ENCODE measurements at places on chromosomes 2 and 18. TPM values are rescaled to one million over a fixed set of nuclear protein-coding genes. Genes with fewer than 3 reads are reported as not detected.

Gene GAL3ST2
- polyA plus RNA-seq, result 0.15 TPM

DNA sequence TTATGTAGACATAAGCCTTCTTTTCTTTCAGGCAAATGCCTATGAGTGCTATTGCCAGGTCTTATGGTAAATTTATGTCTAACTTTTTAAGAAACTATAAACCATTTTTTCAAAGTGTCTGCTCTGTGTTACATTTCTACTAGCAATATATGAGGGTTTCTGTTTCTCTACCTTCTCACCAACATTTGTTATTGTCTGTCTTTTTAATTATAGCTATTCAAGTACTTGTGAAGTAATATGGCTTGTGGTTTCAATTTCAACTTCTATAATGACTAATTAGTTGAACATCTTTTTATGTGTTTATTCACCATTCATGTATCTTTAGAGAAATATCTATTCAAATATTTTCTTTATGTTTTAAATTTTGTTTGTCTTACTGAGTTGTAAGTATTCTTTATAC is 213.1 kb upstream of the MC4R start:
- no peaks in the 10 kb centered on the region for H3K27me3 ChIP-seq
- no peaks in the 10 kb centered on the region for H3K36me3 ChIP-seq
- DNase-seq, result no peak
- H3K27ac ChIP-seq, result no peak overlapping the region
- no peak overlapping the region for H3K4me3 ChIP-seq

GRCh38 chr2:168552450-168552856 is 96.4 kb downstream of the CERS6 start:
- H3K4me3 ChIP-seq, result no peak overlapping the region
- DNase-seq, result no peak

- no peaks in the 10 kb centered on the region for H3K36me3 ChIP-seq
- H3K27me3 ChIP-seq, result peaks cover 56% of the 10 kb centered on the region
- peak; percentile 66 for DNase-seq
- H3K4me3 ChIP-seq, result peak within 1 kb of the TSS; percentile 55
Observed at GRCh38 chr2:72147303-72147971, at the start of gene CYP26B1. Gene CYP26B1 (minus strand): TSS chr2:72147862. CDS start chr2:72147834, 28 bp downstream.

DNA sequence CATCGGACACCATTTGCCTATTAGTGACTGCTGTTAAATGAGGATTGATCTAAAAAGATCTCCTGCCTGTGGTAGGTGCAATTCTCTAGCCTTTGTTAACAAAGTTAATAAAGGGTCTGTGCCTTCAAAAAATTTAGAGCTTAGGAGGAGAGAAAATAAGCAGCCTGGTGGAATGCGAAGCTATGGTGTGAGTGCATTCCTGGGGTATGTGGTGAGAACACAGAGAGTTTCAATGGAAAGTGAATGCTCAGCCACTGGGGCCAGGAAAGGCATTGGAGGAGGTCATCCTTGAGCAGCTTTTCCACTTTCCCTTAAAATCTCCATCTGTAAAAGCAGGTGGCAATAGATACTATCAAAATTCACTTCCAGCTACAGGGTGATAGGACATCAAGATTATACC is 331.2 kb upstream of the LRATD1 start:
- H3K27ac ChIP-seq, result no peak overlapping the region
- no peak overlapping the region for H3K4me3 ChIP-seq
- H3K36me3 ChIP-seq, result no peaks in the 10 kb centered on the region
- DNase-seq, result no peak
- no peaks in the 10 kb centered on the region for H3K4me1 ChIP-seq

DNA sequence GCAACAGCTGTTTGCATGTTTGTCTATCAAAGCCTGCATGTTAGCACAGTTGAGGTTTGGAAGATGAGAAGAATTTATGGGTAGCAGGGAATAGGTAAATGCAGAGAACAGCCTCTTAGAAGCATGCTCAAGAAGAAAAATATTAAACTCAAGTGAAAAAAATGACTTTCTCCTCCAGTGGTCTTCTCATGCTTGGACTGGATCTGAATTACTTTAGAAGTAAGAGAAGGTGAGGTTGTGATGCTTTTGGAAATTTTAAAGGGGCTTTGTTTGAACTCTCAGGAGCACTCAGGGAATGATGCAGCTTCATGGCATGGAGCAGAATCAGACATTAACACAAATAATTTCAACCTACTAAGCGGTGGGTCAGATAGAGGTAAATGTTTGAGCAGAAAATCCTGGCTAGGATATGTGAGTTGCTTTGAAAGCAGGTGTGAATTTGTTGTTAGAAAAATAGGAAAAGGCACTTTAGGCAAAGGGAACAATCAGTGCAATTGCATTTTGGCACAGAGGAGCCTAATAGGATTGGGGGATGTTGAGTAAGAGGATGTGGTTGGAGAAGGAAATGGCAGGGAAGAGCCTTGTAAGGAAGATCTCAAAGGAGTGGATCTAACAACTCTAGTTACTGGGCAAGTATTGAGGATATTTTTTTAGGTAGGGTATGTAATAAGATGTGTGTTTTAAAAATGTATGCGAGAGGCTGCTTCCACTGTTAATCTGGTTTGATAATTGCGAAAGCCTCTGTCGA is 76.3 kb downstream of the DDX1 start:
- H3K27me3 ChIP-seq, result no peaks in the 10 kb centered on the region
- no peak overlapping the region for H3K4me3 ChIP-seq
- H3K4me1 ChIP-seq, result no peaks in the 10 kb centered on the region
- no peak for DNase-seq
- H3K27ac ChIP-seq, result no peak overlapping the region

DNA sequence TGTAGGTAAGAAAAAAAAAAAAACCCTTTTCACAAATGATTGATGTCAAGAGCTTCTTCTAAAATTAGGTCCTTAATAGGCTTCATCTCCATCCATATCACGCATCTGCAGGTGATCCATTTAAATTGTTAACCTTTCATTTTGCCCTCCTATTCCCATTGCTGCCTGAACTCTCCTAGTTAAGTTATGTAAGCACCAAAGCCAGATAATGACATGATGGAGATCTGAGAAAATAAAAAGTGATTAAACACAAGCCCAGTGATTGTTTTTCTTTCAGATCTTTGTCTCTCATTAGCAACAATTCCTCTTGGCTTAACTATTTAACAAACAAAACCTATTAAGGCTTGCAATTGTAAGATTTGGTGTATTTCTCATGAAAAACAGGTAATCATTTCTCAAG is 20.0 kb downstream of the LANCL1 start:
- no peak overlapping the region for H3K4me3 ChIP-seq
- H3K27me3 ChIP-seq, result no peaks in the 10 kb centered on the region
- peak; percentile 10 for DNase-seq
- no peak overlapping the region for H3K27ac ChIP-seq
